ENCODE measurements at places on chromosomes 3 and 15.
A peak's percentile ranks its signal among the peaks of the same experiment; 100 is the strongest.

DNA sequence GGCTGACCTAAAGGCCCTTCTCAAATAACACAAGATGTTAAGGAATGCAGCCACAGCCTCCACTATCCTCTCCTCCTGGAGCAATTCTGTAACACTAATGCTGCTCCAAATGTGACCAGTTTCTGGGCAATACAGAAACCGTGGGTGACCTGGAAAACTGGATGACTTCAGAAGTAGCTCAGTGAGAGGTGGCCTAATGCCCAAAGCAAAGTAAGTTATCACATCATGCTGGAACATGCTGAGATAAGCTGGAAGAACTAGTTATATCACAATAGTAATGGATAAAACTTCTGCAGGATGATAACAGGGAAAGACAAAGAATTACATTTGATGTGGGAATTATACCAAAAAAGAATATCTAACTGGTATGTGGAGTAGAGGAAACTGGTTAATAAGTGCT is 72.0 kb downstream of the DHX30 start:
- DNase-seq: peak; percentile 28

DNA sequence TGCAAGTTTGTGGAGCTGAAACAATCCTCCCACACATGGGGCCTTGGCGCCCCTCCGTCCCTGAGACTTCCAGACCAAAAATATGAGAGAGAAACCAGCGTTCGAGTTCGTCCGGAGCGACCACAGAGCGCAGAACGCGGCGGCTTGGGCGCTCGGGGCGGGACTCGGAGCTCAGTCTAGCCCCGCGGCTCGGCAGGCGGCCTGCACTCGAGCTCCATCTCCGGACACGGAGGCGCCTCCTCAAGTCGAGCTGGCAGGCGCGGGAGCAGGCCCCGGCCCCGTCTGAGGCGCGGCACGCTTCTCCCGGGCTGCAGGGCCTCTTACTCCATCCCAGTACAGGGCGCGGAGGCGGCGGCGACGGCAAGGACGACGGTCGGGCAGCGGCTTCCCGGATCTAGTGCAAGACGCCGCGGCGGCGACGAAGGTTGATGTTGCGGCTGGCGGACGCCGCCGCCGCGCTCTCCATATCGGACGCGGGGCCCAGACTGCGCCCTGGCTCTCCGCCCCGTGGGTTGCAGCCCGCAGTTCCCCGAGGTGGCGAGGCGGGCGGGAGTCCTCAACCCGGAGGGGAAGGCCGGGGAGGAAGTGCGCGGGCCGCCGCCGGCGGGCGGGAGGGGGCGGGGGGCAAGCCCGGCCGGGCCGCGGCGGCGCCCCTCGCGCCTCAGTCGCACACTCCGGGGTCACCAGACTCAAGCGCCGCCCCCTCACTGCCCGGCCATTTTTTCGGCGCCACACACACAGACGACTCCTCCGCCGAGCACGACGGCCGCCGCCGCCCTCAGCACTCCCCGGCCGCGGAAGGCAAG is 674 bp downstream of the MSL2 start:
- peak; percentile 88 for DNase-seq

GRCh38 chr3:182803596-182803995 is 10.3 kb downstream of the ATP11B start:
- no peak for DNase-seq

DNA sequence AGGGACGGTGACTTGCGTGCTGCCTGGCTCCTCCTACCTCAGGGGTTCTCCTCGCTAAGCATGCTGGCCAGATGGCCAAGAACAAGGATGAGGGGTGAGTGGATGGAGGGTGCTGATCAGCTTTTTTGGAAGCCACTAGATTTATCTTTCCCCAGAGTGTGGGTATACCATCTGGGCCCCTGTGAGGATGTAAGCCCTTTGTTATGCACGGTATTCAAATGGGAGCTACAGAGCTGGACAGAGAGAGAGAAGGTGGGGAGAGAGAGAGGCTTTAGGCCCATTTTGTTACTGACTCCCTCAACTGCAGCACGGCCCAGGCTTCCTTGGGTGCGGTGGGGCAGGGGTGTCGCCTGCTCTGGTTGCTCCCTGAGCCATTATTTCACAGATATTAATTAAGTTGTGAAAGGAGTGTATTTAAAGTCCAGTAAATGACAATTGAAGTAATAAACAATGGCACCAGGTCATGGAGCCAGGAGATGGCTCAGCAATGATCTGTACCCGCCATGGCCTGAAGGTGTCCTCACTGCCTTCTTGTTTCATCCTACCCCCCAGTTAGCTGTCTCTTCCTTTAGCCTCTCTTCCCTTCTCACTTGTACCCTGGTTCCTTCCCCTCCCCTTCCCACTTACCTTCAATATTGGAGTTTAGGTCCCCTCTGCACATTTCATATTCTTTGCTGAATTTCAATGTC is 158.0 kb downstream of the CLSTN2 start:
- no peak for DNase-seq

DNA sequence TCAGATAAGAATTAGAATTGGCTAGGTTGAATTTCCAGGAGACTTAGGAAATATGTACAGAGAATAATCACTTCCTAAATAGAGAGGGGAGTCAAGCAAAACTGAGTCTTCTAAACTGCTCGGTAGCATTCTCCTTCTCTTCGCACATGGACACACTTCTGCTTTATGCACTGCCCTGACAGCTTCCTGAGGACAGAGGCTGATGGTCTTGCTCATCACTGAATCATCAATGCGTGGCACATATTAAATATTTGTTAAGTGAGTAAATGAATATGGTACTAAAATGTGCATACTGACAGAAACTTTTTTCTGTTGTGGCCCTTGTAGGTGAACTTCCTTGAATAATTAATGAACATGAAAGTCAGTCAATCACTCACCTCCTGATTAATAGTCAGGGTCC is 315.5 kb downstream of the FHIT start:
- DNase-seq: peak; percentile 88

GRCh38 chr3:72543246-72543645 is 305.0 kb downstream of the SHQ1 start:
- DNase-seq: no peak

GRCh38 chr3:111811811-111812210 is 47.3 kb upstream of the PHLDB2 start:
- DNase-seq: no peak

DNA sequence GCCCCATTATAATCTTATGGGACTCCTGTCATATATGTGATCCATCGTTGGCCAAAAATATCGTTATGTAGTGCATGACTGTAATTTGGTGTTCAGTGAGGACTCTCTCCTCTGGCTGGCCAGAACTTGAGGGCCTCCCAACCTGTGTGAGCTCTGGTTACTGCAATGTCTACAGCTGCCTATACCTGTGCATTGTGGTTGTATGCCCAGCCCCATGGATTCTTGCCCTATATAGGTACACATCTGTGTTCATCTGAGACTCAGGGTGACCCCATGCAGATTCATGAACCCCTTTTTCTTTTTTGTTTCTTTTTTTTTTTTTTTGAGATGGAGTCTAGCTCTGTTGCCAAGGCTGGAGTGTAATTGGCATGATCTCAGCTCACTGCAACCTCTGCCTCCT is 32.6 kb upstream of the KLF13 start:
- DNase-seq: no peak

DNA sequence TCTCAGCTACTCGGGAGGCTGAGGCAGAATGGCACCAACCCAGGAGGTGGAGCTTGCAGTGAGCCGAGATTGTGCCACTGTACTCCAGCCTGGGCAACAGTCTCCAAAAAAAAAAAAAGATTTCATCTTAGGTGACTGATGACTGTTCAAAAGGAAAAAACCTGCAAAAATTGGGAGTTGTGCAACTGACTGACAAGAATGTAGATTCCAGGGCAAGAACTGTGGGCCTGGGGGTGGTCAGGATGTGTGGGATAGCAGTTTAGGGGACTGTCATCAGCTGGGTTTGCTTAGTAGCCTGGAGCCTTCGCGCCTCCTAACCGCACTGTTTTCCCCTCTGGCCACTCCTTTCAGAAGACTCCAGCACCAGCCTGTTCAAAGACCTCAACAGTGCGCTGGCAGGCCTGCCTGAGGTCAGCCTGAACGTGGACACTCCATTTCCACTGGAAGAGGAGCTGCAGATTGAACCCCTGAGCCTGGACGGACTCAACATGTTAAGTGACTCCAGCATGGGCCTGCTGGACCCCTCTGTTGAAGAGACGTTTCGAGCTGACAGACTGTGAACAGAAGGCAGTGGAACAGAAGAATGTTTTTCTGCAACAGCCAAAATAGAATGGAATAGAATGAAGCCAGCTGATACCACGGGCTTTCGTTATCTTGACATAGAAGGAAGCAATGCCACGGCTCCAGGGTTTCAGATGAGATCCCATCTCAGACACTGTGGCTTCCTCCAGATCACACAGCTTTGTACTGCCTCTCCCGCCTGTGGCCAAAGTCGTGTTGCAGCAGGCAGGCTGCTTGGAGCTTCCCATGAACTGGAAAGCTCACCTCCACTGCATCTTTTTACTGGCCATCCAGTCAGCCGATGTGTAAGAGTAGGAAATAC is 75.3 kb upstream of the BLM start:
- no peak for DNase-seq

GRCh38 chr15:76636059-76636458 is 269.1 kb downstream of the SCAPER start:
- DNase-seq: peak; percentile 14

GRCh38 chr3:24128199-24129005 is 183.3 kb downstream of the NR1D2 start:
- peak; percentile 88 for DNase-seq

GRCh38 chr3:43346978-43347749 is 60.8 kb downstream of the SNRK start:
- DNase-seq: no peak

- DNase-seq: peak; percentile 6
Measured at GRCh38 chr3:171225708-171226107, 199.2 kb upstream of the SLC2A2 start.

GRCh38 chr3:59979542-59979941 is 929.7 kb upstream of the CFAP20DC start:
- DNase-seq: no peak

DNA sequence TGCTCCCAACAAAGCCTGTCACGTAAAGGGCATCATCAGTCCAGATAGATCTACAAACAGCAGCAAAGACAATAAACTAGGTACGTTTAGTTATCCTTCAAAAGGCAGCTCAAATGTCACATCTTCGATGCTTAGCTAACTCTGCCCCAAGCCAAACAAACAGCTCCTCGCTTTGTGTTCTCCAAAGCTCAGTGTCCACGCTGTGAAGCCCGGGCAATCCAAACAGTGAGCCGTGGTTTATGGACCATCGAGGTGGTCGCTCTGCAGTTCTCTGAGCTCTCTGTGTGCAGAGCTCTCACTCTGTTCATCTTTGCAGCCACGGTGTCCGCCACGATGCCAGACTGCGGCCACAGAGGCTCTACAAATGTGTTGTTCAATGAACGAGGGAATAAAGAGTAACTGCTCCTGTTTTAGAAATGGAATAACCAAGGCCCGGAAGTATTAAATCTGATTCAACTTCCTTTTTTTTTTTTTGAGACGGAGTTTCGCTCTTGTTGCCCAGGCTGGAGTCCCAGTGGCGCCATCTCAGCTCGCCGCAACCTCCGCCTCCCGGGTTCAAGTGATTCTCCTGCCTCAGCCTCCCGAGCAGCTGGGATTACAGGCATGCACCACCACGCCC is 117.2 kb upstream of the FAM174B start:
- DNase-seq: no peak
